ENCODE measurements at places on chromosomes 2 and 18.

GRCh38 chr2:157438863-157439823 lies 4.7 kb downstream of the CYTIP start:
- DNase-seq, result no peak

DNA sequence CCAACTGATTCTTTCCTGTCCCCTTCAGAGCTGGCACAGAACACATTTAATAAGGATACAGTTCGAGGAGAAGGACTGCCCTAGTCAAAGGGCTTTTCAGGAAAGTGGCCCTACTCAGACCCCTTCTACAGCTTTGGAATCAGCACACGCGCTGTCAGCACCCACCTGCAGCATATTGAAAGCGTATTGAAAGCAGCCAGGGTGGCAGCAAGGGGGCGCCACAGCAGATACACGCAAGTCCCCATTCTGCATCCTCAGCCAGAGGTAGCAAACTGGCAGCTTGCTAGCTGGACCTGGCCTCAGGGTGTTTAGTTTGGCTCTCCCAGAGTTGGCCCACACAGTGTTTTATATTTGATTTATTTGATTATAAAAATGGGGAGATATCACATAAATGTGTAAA lies 101.0 kb upstream of the NT5C1B start:
- DNase-seq, result no peak

GRCh38 chr2:100244881-100245605 lies 77.3 kb downstream of the LONRF2 start:
- peak; percentile 16 for DNase-seq

DNA sequence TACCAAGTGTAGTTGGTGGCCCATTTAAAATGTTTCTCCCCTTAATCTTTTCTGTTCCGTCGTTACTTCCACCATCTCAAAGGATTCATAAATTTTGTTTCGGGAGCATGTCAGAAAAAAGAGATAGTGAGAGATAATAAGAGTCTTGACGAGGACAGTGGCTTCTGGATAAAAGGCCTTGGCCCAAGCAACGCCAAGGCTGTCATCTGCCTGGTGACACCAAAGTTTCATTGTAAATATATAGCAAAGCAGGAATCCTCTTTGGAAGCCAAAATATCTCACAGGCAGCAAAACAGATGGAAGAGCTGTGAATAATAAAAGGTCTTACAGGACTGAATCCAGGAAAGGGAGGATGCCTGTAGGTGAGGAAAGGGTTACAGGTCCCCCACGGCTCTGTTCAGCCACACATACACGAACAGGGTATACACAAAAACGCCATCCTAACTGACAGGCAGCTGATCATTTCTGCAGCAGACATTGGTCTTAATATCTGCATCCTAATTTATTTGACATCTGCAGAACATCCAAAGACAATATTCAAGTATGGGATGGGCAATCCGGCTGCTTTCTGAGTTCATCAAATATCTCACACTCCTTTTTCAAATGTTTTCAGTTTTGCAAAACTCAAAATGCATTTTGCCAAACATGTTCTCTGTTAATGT lies 382.8 kb downstream of the OSR1 start:
- DNase-seq, result no peak

DNA sequence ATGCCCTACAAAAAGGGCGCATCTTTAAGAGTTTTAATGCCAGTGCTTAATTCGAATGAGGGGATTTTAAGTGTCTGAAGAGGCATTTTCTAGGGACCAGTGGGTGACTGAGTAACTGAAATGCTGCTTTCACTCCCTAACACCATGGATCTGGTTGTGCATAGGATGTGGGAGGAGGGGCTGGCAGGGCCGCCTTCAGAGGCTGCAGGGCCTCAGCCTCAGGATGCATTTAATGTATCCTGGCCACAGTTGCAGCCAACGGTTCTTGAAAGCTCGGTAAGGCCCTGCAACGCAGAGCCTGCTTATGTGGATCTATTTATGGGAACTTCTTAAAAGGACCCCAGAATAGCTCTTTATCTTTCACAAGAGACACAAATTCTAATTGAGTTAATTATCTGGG lies 25.8 kb upstream of the IL18RAP start:
- no peak for DNase-seq

DNA sequence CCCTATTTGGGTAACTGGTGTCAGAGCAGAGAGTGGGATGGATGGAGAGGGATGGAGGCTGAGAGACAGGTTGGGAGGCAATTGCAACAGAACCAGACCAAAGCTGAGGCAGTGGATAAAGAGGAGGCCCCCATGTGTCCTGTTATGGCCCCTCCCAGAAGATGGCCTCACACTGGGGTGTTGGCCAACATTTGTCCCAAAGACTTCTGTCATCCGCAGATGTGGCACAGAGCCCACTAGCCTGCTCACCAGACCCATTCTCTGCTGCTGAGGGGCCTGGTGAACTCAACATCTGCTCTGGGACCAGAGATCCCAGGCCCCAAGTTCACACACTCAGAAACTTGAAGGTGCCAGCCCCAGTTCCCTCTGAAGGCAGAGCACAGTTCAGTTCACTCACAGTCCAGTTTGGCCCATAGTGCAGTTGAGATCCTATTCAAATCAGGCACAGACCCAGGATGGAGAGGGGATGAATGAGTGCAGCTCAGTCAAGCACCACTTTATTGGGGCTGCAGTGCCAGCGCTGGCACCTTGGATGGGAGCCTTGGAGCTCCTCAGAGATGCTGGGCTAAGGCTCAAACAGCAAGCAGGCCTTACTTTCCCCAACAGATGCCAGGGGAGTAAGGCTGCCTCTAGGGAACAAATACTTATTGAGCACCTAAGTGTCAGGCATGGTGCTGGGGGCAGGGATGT lies 189.2 kb downstream of the ZBTB7C start:
- DNase-seq, result no peak

- DNase-seq, result no peak
Observed at GRCh38 chr2:7430421-7430868, 513.2 kb downstream of the RNF144A start.

DNA sequence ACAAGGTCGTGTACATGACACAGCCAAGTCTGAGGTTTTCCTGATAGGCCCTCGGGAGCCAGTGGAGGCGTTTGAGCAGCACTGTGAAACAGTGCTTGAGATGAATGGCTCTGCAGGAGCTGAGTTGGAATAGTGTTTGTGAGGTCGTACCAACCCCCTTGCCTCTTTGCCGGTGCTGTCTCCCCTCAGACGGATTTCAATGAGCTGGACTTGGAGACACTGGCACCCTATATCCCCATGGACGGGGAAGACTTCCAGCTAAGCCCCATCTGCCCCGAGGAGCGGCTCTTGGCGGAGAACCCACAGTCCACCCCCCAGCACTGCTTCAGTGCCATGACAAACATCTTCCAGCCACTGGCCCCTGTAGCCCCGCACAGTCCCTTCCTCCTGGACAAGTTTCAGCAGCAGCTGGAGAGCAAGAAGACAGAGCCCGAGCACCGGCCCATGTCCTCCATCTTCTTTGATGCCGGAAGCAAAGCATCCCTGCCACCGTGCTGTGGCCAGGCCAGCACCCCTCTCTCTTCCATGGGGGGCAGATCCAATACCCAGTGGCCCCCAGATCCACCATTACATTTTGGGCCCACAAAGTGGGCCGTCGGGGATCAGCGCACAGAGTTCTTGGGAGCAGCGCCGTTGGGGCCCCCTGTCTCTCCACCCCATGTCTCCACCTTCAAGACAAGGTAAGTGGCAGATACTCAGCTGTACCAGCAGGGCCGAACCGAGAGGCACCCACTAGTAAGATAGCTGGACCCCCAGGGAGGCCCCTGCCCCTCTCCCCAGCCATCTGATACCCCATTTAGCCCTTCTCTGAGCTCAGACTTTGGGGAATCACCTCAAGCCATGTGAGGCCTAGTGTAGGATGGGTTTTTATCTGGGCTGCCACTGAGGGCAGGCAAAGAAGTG lies 83.1 kb downstream of the EPAS1 start:
- no peak for DNase-seq

Data from NCI-H226 (cell line).